Lower leg skin (tissue), 4 donors: ENCODE measurements at places on chromosomes 2 and 18.

- DNase-seq, result no peak
These were observed 141.3 kb upstream of the NOSTRIN start for GRCh38 chr2:168660870-168661862.

DNA sequence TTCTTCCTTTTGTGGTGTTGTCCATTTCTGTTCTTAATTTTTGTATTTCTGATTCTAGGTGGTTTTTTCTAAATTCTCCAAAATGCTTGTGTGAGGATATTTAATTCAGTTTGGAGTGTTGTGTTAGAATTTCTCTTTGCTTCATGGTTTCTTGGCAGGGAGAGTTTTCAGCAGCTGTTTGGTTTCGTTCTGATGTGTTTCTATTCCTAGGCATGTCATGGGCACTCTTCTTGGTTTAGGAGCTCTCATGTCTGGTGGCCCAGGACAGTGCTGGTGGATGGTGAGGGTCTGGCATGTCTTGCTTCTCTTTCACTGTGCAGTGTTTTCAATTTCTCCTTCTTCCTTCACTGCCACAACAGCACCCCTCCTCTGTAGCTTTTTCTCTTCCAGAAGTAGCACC, 52.9 kb downstream of the OSBPL6 start:
- no peak for DNase-seq

DNA sequence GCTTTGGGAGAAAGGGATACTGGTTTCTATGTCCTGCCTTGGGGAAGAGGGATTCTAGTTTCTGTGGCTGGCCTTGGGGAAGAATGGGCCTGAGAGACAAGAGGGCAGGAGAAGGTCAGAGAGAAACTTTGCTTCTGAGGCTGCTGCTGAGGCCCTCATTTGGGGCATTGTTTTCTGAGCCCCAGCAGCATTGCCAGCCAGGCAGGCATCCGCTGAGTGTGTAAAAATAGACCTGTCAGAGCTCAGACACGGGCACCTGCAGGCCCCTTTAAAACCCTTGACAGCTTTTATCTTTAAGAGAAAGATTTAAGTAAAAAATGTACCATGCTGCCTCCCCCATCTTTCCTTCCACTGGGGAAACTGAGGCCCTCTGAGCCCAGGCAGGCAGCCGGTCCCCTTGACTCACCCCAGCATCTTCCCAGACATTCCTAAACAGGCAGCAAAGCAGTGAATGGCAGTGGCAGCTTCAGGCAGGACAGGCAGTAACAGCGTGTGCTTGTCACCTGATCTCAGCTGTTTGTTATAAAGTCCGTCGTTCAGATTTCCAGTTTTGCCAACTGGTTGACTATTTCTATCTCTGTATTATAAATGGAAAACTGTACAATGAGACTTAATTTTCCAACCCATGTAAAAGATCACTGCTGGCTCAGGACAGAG, 27.6 kb downstream of the MLPH start:
- no peak for DNase-seq

DNA sequence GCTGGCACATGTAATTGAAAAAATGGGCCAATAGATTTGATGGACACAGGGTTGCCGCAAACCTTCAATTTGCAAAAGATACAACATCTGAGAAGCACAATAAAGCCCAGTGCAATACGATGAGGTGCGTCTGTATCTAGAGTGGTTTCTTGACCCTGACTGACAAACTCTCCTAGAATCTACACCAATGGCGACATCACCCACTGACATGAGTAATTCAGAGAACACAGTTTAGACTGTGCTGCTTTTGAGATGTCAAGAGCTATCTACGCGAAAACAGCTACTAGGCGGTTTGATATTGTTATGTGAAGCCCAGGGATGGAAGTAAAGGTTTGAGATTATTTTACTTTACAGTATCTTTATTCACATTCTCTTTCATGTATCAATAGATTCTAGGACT, 104.9 kb downstream of the EIPR1 start:
- DNase-seq, result no peak

DNA sequence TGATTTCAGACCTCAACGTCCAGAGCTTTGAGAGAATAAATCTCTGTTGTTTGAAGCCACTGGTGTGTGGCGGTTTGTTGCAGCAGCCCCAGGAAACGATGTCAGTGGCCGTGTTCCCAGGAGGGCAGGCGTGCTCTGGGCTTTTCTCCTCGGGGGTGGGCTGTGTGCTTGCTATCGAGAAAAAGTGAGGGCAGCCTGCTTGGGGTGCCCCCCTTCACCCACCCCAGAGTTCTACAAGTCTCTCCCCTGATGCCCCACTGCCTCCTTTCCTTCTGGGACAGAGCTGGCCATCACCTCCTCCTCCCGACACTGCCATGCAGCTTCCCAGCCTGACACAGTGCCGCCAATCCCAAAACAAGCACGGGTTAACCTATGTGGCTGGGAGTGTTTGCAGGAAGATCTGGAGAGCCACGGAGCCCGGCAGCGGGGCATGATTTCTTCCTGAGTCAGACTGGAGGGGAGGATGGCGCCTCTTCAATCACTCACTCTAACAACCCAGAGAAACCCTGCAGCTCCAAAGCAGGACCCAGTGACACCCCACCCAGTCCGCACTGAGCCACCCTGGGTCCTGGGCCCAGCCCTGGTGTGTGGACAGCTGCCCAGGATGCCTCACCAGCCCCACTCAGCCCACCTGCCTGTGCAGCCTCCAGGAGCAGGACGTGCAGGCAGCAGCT, 213.7 kb upstream of the RAB6C start:
- peak; percentile 84 for DNase-seq

- no peak for DNase-seq
These were observed 58.0 kb upstream of the SLC14A2 start for GRCh38 chr18:45557287-45557686.

DNA sequence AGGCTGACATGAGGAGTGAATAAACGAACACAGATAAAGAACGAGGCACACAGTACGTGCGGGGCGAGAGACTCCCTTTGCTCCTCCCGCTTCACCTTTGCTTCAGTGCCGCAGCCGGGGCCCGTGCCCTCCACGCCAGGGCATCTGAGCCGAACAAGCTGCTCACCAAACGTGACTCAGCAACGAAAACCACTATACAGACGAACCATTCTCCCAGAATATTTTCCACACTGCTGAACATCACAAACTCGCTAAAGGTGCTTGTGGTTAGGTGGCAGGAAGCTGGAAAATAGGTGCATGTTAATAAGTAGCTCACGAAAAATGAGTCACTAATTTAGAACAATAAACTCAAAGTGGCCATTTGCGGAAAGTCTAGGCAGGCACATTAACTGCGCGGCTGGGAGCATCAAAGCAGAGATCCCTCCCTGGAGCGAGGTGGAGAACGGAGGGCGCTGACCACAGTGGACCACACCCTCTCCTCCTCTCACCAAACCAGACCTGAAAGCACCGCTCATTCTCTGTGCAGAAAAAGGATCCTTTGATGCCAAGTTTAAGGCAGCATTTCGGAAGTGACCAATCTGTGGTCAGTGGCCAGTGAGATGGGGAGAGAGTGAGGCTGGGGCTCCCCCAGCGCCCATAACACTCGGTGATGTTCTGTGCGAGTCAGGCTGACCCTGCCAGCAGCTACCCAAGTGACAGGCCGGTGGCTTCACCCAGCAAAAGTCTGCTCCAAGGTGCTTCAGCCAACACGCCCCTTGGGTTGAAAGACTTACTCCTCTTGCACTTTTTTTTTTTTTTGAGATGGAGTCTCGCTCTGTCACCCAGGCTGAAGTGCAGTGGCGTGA, 153.2 kb downstream of the HDAC4 start:
- peak; percentile 68 for DNase-seq

GRCh38 chr2:237429753-237430152, 15.8 kb upstream of the COL6A3 start:
- DNase-seq, result no peak

DNA sequence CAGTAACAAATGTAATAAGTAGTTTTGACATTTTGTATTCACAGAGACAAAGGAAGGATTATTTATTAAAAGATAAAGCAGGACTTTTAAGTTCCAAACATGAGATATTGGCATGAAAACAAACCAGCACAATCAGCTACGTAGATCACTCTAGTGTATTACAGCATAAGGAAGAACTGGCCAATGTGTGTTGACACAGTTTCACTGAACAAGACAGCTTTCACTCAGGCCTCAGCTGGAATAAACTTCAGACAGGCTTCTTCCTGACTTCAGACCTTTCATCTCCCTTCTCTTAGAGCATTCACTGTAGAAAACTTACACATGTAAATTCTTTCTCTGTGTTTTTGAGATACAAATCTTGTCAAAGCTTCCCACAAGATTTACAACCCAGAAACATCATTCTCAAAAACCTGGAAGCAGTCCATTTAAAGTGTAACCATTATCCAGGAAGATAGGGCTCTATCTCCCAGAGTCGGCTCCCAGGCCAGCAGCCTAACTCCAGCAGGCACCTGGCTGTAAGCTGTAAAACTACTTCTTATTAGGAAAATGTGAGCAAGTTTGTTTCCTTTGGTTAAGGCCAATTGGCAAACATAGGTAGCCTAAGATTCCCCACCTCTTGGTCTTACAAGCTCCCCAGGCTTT, 768.3 kb upstream of the CDH7 start:
- DNase-seq, result no peak

DNA sequence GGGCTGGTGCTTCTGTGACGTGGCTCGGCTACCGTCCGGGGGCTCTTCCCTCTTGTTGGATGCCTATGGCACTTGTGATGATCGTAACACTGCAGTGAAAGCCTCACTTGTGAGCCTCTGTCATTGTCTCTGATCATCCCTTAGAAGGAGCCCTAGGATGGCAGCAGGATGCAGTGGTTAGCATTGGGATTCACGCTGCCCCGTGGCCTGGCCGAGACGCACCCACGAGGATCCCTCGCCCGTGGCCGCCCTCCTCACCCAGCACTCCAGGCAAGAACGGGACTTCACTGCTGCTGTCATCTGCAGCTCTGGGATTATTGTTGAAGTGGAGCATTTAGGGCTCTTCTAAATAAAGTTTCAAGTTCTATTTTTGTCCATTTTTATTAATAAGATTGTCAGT, 46.8 kb upstream of the CTDP1 start:
- no peak for DNase-seq

GRCh38 chr2:21233194-21233593, 109.4 kb downstream of the TDRD15 start:
- DNase-seq, result no peak

DNA sequence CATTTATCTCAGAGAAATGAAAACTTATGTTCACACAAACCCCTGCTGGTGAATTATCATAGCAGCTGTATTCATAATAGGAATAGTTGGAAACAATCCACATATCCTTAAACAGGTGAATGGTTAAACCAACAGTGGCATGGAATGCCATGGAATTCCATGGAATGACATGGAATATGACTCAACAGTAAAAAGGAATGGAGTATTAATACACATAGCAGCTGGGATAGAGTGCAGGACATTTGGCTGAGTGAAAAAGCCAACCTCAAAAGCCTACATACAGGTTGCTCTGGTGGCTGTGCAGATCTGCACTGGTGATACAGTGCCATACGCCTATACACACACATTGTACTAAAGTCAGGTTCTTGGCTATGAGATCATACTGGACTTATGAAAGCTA, 69.5 kb downstream of the FAM168B start:
- no peak for DNase-seq

DNA sequence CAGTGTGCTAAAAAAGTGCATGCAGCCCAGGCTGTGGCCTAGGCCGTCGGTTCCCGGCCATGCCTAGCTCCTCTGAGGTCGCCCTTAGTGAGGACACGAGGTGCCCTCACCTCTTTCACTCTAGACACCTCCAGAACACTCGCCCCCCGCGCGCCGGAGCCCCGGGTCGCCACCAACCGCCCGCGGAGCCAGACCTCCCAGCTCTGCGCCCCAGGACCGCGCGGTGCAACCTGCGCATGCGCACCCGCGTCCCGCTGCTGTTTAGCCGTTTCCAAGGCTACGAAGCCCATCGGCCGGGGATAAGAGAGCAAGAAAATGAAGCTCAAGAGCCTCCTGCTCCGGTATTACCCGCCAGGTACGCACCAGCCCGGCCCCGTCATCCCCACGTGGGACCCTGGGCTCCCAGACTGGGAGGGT, at the start of gene DAW1:
TSS of gene DAW1 (plus strand) at position 257 of the 417 bp plus-strand sequence. CDS start at position 316, 59 bp downstream.
- DNase-seq, result no peak

DNA sequence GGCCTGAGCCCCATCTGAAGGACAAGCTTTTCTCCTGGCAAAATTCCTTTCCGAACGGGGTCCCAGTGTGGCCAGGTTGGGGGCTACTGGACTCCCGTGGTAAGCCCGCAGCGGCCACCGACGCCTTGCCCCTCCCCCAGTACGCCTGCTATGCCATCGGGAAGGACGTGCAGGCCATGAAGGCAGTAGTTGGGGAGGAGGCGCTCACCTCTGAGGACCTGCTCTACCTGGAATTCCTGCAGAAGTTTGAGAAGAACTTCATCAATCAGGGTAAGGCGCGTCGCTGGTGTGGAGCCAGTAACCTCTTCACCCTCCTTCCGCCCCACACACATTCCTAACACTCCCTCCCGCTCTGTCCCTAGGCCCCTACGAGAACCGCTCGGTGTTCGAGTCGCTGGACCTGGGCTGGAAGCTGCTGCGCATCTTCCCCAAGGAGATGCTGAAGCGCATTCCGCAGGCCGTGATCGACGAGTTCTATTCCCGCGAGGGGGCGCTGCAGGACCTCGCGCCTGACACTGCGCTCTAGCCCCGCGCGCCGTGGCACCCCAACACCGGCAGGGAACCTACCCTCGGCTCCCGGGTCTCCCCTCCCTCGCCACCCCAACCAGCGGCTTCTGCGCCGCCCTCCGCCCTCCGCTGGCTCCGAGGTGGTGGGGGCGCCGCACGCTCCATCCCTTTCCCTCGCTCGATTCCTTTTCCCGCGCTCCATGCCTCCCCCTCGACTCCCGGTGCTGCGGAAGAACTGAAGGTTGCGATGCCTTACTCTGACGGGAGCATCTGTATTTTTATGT, 13.6 kb upstream of the ANKRD53 start:
- DNase-seq, result peak; percentile 35

DNA sequence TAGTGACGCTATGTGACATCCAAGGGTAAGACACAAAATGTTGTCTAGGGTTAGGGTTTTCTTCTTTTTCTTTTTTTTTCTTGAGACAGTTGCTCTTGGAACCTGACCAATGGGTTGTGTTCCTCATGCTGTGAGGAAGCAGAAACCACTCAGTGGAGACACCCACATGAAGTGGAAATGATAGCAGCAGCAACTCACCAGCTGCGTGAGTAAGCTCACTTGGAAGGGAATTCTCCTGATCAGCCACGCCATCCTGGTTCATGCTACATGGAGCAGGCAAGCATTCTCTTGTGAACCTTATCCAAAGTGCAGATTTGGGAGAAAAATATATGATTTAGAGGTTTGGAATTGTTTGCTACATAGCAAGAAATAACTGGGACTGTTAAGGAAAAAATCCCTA, 863.7 kb downstream of the EPHA4 start:
- DNase-seq, result no peak

DNA sequence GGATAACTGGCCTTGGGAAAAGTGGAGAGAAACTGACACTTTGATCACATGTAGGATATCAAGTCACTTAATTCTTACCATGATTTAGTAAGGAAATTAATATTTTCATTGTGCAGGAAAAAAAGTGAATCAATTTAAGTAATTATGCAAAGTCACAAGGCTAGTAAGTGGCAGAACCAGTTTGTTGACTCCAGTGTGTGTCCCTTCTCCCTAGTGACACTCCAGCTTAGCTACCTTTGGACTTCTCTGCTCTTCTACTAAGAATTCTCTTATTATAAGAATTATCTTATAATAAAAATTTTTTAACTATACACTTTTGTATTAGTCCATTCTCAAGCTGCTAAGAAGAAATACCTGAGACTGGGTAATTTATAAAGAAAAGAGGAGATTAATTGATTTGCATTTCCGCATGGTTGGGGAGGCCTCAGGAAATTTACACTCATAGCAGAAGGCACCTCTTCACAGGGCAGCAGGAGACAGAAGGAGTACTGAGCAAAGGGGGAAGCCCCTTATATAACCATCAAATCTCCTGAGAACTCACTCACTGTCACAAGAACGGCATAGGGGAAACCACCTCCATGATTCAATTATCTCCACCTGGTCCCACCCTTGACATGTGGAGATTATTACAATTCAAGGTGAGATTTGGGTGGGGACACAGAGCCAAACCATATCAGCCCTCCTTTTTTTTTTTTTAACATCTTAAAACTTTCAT, 13.6 kb downstream of the COL4A4 start:
- DNase-seq, result no peak
